Thyroid gland (tissue), 4 donors: ENCODE measurements at places on chromosomes 1 and 21.

DNA sequence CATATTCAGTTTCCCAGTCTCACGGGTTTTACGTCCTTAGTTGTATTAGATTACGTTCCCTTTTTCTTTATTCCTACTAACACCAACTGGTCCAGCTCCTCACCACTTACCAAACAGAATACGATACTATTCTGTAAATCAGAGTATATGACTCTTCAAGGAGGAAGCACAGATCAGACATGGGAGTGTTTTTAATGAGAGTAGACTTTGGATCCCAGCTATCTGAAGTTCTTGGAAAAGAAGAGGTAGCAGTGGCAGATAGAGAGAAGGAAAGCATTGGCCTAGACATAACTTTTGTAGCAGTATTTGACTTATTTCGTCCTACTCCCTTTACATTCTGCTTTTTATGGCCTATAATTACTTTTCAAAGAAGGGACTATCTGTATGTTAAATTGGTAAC lies 24.1 kb upstream of the PLA2G4A start:
- no peak for DNase-seq

DNA sequence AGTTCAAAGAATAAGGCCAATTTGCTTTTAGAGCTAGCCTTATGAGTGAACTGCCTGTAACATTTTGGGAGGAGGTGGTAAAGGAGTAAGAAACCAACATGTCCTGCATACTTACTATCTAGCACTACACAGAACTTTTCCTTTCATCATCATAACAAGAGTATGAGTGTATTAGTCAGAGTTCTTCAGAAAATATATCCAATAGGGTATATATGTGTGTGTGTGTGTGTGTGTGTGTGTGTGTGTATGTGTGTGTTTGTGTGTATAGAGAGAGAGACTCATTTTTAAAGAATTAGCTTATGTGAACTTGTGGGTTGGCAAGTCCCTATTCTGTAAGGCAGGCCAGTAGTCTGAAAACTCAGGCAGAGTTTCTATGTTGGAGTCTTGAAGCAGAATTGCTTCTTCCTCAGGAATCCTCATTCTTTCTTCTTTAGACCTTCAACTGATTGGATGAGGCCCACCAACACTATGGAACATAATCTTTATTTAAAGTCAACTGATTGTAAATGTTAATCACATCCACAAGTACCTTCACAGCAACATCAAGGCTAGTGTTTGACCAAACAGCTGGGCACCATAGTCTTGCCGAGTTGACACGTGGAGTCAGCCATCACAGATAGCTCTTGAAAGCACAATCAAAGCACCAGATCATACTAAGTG lies 121.9 kb downstream of the CYYR1 start:
- no peak for DNase-seq

GRCh38 chr21:35905096-35905962 lies 155.0 kb downstream of the SETD4 start:
- DNase-seq = peak; percentile 24

GRCh38 chr1:75503221-75503974 lies 107.5 kb downstream of the SLC44A5 start:
- DNase-seq = no peak

DNA sequence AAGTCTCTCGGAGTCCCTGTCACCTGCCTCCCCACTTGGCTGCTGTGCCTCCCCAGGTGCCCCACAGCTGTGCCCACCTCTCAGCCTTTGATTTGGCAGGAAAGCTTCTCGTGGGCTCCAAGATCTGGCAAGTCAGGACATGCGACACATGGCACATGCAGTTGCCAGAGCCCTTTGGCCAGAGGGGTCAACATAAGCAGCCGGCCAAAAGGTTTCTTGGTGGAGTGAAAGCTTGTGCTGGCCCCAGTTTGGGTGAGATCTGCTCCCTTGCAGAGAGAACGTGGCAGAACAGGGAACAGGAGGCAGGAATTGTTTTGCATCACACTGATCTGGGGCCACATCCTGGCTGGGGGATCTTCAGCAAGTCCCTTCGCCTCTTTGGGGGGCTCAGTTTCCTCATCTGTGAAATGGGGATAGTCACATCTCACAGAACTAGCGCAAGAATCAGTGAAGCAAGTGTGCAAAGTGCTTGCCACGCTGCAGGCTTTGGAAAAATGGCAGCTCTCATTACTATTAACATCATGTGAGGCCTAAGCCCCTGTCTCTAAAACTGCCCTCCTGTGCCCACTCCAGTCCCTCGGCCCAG lies 232.6 kb downstream of the TRABD2B start:
- no peak for DNase-seq

DNA sequence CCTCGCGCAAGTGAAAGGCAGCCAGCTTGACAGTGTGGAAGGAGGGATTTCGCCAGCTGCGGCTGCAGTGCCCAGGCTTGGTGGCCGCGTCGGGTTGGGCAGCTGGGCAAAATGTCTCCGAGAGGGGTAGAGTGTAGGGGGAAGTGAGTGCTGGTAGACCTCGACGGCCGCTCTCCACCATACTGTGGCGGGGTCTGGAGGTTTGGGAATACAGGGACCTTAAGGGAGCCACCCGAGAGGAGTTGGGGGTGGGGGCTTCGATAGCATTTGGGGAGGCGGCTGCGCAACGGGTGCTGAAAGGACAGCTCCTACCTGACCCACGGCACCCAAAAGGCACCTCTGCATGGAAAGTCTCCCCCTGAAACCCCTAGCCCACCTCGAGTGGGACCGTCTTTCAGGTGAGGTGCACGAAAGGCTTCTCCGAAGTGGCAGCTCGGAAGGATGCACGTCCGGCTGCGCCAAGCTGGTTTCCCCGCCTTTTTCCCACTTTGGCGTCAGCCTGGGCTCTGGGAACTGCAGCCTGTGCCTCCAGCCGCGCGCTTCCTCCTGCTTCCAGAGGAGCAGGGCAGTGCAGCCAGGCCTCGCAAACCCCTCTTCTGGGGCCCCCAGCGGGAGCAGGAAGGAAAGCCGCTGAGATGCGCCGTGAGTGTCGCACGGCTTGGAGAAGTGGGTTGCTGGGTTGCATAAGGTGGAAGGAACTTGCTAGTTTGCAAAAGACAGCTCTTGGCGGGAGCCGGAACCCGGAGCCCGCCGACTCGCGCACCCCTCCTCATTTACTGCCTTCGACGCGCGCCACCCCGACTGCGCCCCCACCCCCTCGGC lies 531 bp upstream of the HMGN2 start:
- peak; percentile 80 for DNase-seq

DNA sequence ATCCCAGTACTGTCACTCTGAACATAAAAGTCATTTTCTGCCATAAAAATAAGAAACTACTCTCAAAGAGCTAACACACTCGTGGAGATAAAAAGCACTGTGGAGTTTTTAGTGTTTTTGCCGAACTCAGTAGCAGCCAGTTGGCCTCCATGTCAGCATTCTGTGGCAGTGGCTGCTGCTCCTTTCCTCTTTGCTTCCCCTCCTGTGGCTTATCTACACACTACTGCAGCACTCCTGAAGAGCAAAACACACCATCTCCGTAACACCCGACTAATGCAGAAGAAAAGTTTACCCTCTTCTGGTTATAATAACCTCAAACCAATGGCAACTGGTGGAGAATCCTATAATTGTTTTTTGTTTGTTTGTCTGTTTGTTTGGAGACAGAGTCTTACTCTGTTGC lies 44.9 kb downstream of the RAB3GAP2 start:
- no peak for DNase-seq

GRCh38 chr1:20385630-20386029 lies 95.0 kb downstream of the VWA5B1 start:
- DNase-seq = no peak

DNA sequence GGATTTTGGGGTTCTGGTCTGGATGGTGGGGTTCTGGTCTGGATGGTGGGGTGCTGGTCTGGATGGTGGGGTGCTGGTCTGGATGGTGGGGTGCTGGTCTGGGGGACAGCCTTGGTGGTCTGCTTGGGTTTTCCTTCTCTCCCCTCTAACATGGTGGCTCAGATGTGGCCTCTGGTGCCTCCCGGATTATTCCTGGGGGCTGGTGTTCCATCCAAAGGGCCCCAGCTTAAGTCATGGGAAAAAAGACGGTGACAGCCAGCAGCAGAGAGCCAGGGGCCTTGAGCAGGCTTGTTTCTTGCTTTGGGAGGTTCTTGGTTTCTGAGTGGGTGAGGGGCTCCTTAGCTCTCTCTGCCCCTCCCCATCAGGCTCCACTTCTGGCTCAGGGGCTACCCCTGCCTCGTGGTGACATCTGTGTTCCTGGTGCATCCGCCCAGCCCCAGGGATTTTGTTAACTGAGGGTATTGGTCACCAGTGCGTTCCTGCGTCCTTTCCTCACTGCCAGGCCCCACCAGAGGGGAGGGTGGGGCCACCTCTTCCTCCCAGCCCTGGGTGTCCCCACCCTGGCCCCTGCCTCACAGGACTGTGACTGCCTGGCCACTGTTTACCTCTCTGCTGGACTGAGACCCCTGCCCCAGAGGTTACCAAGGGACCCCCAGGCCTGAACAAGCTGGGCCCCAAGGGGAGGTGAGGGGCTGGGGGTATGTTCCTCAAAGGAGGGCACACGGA lies 43.2 kb upstream of the ACTRT2 start:
- DNase-seq = no peak

DNA sequence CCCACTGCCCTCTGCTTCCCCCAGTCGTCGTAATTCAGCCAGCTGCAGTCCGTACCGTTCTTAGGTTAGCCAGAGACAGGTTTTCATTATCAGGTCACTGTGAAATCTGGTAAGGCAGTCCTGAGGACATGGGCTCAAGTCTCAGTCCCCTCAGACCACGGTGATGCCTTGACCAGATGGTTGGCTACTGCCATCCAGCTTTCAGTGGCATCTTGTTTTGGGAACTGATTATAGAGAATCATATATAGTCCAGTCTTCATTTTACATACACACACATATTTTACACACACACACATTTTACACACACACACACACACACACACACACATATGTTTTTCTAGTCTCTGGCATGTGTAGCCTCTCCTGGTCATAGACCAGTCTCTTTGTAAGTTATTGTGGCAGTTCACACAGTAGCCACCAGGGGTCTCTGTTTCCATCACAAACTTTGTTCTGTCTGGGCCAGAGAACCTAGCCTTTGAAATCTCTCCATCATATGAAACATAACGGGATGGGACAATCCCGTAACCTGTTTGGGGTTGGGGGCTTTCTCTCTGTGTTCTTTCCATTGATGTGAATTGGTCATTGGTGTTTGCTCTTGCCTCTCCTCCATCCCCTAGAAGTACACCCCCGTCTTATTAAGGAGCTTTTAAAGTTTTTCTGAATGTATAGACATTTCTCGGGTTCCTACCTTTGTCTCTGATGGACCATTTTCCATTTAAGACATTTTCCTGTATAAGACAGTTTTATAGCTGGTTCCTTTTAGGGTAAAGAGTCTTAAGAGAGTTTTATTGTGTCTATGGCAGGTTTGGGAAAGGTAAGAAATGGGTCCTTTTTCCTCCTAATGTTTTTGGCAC lies 8.4 kb upstream of the IKBKE start:
- peak; percentile 79 for DNase-seq

GRCh38 chr1:36594023-36594422 lies 111.3 kb upstream of the CSF3R start:
- DNase-seq = no peak

DNA sequence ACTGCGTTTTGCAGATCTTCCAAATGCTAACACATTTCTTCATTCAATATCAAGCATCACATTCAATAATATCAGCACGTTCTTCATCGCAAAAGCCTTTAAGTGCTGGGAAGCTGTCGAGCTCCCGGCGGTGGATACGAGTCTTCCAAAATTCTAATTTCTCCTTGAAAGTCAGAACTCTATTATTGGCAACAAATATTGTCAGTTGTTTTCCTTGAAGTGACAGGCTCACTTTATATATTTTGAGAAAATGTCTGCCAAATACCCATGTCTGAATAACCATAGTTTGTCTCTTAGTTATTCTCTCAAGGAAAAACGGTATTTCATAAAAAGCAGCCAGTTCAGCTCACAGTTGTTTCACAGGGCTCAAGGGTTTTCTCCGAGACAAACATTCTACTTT lies 226.2 kb upstream of the C1orf174 start:
- no peak for DNase-seq

GRCh38 chr1:223016381-223016780 lies 126.7 kb downstream of the TLR5 start:
- DNase-seq = no peak

DNA sequence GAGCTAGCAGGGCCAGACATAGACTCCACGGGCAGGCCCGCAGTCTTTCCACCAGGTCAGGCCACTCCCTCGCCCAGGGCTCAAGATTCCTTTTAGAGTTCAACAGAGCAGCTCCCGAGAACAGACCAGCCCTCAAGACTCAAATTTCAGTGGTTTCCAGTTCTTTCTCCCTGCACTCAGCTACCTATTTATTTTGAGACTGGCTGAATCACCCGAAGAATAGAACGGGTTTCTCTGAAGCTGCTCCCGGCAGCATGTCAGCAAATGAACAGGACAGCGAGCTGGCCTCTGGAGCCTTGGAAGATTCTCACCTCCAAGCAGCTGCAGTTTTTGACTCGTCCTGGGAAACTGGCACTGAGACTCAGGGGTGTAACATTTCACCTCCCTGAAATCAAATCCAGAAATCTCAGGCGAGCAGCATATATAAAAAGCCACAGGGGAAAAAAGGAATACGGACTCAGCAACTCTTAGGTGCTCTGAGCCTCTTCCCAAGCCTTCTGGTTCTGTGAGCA lies 177.9 kb downstream of the CLIC6 start:
- DNase-seq = peak; percentile 71

DNA sequence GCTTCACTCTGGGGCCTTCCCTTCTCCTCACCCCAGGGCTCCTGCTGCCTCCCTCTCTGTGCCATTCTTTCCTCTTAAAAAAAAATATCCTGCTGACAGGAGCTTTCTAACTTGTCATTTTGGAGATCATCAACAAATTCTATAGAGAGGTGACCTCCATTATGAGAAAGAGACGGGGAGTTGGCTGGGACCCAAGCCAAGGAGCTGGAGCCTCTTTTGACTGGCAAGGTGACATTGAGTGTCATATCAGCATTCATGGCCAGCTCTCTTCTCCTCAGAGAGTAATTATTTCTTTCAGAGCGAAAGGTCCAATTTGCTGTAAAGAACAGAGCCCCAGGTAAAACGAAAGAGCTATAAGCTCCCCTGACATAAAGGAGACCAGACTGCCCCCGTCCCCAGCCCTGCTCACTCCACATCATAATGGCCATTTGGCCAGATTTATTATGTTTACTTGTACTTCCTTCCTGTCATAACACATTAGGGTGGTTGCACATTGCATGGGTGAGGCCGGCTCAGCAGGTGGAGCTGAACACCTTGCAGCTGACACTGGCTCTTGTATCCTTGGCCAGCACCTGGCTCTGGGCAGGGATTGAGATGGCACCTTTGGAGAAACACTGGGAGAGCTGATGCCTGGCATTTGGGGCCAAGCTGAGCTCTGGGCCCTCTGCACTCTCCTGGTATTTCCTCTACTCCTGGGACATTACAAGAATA lies 404.0 kb upstream of the VAMP3 start:
- no peak for DNase-seq

- DNase-seq = no peak
Observed at GRCh38 chr1:24779689-24780464, 34.6 kb downstream of the CLIC4 start.

GRCh38 chr1:214662223-214662785 lies 59.3 kb downstream of the CENPF start:
- DNase-seq = no peak

GRCh38 chr1:32741059-32741412 lies 38.5 kb upstream of the SYNC start:
- DNase-seq = no peak
